ENCODE measurements at places on chromosomes 3 and 15.

- DNase-seq = no peak
Observed at GRCh38 chr3:144415492-144415891, 443.9 kb downstream of the DIPK2A start.

- DNase-seq = no peak
Observed at GRCh38 chr3:141255846-141256261, 24.2 kb downstream of the PXYLP1 start.

GRCh38 chr3:175764722-175765121 is 905.6 kb downstream of the NAALADL2 start:
- no peak for DNase-seq

GRCh38 chr3:36488077-36488789 is 107.9 kb downstream of the STAC start:
- DNase-seq = no peak

DNA sequence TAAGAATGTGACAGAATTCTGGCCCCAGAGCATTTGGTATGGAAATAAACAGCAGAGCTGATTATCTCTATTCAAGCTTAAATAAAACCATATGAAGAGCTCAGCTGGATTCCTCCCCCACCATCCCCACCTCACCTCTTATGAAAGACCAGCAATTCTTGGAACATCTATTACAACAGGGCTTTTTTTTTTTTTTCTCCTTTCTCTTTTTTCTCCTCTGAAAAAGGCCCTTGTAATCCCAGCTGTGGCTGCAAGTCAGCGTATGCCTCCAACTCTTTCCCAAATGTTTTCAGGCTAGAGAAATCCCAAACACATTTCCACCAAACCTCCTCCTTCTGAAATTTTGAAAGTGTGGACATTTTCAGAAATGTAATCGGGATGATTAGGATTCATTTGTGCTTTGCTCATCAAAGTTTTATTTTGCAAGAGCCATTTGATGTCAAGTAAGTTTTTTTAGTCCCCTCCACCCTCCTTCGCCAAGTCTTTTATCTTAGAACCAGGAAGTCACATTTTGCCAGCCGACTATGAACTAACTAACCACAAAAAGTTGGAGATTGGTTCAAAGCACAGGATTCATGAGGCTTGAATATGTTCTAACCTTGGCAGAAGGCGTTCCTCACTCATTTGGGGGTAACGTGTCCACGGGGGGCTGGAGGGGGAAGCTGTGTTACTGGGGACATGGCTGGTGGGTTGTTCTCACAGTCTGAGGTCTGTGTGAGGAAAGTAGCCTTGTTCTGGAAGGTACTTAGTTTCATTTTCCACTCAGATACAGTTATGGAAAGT is 142.0 kb upstream of the PDZRN3 start:
- no peak for DNase-seq

DNA sequence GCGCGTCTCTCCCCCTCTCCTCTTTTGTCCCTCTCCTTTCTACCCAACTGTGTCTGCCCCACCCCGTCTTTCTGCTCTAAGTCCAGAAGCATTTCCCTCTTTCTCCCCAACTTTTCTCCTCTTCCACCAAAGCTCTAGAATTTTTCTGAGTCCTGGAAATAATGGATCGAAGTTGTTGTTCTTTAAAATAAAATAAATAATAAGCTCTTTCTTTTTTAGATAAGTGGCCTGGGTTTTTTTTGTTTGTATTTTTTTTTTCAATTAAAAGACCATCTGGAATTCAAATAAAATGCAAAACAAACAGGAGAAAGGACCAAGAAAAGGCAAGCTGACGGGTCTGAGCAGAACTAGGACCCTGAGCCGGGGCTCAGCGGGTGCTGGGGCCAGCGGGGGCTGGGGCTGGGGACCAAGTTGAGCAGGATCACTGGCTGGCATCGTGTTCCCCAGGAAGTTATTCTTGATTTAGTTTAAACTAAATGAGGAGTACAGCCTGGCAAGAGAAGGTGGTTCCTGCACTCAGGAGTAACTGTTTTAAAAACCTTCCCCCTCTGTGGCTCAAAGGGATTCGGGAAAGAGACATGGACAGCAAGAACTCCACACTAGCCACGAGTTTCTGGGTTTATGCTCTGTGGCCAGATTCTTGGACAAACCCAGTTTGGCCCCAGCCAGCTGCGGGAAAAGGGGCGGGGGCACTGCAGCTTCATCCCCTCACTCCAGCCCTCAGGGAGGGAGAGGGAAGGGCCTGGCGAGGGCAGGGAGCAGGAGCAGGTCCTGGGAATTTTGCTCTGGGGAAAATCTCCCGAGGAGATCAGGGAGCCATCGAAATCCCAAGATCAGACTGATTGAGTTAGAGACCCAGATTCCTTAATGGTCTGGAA is 8.4 kb downstream of the GATA2 start:
- DNase-seq = no peak

GRCh38 chr3:62723166-62723913 is 151.9 kb downstream of the CADPS start:
- no peak for DNase-seq

Measured in D341Med (cell line).